Stimulated activated CD4-positive, alpha-beta T cell treated with anti-CD3 and anti-CD28 coated beads, Interleukin-4, amount 100 ng/mL, for 24 hours (primary cell): ENCODE measurements at places on chromosomes 16 and 17.

DNA sequence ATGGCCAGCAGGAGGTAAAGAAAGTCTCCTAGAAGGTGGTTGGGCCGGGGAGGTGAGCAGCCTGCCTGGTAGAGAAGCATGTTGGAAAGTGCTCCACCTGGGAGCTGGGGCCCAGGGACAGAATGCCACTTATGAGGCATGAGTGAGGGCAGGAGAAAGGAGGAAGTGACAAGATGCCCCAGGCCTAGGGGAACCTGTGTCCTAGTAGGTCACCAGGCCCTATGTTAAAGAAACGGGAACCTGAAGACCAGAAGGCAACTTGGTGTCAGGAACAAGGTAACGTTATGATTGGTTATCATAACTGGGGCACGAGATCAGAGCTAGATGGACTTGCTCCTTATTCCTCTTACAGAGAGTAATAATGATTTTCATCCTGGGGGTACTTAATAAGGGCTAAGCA is 34.3 kb downstream of the PITPNC1 start:
- no peak for DNase-seq

DNA sequence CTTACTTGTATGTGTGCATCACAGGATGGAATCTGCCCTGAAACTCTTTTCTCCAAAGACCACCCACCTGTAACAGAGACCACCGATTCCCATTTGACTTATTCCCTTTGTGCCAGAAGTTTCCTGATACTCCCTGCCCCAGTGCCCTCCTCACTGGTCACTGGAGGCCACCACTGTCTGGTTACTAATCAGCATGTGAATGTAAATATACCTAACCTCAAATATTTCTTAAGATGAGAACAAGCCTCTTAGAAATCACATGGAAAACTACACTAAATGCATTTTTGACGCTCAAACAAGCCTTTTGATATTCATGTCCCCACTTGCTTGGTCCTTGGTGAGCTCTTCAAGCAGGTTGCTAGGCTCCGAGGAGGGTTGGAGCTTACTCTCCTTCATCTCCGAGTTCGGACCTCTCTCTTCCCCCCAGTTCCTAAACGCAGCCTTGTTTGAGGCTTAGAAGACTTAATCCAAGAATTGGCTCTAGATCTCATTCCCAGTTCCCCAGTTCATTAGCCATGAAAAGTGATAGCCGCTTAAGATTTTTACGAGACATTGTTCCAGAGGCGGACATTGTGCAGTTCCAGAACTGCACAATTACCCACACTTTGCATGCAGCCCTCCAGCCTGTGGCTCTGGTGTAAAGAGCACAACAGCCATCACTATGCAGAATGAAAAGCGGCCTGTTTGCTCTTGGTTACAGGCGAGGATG is 579.2 kb upstream of the PSMD7 start:
- no peak for DNase-seq

DNA sequence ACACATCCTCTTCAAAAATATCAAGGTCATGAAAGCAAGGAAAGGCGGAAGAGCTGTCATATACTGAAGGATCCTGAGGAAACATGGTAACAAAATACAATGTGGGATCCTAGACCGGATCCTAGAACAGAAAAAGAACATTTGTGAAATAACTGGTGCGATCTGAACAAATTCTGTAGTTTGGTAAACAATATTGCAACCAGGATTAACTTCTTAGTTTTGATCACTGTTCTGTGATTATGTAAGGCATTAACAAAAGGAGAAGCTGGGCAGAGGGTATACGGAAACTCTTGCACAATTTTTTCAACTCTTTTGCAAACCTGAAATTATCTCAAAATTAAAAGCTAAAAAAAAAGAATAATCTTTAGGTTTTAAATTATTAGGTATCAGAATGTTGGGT is 109.7 kb downstream of the TRIM37 start:
- DNase-seq, result no peak

DNA sequence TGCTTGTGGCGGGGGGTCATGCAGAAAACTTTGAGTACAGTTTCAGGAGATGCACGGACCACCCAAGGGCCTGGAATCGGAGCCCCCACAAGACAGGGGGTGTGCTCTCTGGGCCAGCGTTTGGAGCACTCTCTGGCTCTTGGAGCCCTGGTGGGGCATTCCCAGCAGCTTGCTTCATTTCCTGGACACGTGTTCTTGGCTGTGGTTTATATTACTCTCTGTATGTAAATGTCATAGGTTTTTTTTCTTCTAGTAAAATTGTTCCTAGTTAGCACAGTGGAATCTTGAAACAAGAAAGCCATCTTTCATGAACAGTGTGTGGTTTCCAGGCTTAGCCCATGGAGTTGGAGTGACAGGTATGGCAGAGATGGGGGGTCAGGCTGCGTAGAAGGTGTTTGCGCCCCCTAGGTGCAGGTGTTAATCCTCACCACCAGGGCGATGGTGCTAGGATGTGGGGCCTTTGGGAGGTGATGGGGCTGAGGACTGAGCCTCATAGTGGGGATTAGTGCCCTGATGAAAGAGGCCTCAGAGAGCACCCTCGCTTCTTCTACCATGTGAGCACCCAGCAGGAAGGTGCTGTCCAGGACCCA is 79.8 kb downstream of the JPH3 start:
- DNase-seq, result no peak

GRCh38 chr17:68491381-68492231 is 20.6 kb upstream of the PRKAR1A start:
- DNase-seq, result no peak

- no peak for DNase-seq
Observed at GRCh38 chr17:67442787-67443624, 65.9 kb downstream of the PITPNC1 start.

GRCh38 chr17:4208238-4208637 is 55.5 kb downstream of the ANKFY1 start:
- no peak for DNase-seq

GRCh38 chr17:83036193-83036592 is 43.2 kb upstream of the METRNL start:
- DNase-seq, result no peak

DNA sequence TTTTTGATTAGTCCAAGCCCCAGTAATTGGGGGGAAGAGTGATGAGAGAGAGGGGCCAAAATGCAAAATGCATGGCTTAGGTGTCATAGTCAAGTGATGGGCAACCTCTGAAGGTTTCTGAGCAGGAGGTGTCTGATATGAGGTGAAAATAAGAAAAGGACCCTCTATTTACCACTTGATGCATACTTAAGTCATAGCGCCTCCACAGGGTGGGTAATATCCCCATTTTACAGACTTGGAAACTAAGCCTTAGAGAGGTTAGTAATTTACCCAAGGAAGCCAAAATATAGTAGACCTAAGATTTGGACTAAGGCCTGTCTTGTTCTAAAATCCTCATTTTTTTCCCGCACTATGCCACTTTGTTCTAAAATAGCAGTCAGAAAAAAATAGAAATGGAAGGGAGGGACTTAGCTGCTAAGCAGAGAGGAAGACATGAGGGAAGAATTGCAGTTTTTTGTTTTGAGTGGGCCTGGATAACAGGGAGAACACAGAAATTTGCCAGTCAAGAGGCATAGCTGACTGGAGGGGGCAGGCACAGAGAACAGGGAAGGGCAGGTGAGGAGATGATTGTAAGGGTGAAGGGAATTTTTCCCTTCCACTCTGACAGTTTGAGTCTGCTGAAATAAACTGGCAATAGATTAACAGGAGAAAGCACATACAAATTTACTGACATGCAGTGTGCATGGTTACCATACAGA is 2.3 kb upstream of the GRB2 start:
- DNase-seq, result no peak

DNA sequence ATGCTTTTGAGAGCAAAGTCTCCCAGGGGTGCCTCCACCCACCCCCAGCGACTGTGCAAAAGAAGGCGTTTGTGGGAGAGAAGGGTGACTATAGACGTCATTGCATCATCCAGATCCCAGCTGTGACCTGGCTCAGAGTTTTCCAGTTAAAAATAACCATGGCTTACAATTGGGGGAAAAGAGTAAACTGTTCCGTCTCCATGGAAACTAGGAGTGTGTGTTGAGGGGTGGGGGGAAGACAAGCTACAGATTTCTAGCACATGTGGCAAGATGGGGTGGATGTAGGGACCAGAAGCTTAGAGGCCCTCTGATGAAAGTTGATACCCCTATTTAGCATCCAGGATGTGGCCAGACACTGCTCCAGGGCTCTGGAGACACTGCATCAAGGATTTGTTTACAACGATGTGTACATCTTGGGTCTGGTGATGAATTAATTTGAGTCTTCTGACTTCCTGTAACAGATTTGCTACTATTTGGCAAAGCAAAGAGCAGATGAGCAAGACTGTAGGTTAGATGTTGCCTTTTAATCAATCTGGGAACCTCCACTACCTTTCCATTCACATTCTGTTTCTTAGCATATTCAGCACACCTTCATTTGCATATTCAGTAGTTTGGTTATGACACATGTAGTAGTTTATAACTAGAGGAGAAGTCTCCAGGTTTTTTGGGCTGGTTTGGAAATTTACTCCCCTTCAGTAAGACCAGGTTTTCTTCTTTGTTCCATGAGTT is 6.2 kb upstream of the DUSP14 start:
- DNase-seq, result no peak

DNA sequence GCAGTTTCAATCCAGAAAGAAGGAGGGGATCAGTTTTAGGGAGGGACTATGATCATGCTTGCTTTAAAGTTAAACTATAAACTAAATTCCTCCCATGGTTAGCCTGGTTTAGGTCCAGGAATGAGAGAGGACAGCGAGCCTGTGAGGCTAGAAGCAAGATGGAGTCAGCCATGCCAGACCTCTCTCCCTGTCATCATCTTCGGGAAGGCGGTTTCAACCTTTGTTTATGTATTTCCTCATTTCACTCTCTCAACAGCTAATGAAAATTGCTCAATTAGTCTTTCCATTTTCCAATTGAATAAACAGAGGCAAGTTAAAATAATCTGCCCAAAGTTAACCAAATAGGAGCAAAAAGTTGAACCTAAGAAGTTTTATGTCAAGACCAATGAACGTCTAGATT is 201.5 kb downstream of the KCNJ2 start:
- DNase-seq, result no peak

DNA sequence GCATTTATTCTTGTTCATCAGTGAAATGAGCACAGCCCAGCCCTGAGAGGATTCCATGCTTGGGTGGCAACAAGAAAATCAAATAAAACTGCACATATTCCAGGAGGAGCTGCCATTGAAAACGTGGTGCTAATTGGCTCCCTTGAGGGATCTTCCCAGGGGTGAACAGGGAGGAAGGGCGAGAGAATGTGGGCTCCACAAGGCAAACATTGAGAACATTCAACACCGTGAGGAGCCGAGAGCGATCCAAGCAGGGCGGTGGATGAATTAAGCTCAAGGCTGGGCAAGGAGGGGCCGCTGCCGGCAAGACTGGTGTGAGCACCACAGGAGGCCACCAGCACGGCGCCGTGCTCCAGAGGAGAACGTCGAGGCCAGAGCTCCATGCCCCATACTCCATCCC is 166.9 kb downstream of the C16orf95 start:
- no peak for DNase-seq

DNA sequence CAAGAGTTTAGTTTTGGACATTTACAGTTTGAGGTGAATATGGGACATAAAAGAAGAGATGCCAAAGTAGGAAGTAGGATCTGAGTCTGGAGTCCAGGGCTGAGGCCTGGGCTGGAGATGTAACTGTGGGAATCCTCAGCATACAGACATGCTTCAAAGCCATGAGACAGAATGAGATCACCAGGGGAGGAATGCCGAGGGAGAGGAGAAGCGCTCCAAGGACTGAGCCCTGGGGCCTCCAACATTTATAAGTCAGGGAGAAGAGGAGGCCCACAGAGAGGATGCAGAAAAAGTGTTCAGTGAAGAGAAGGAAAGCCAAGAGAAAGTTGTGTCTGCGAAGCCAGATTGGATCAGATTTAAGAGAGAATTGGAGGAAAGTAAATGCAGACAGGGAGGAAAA is 277.5 kb upstream of the MYOCD start:
- DNase-seq, result no peak

- no peak for DNase-seq
Observed at GRCh38 chr16:30421010-30421409, 8.8 kb downstream of the DCTPP1 start.

GRCh38 chr16:89565256-89565505 is 4.7 kb downstream of the RPL13 start:
- DNase-seq, result no peak

DNA sequence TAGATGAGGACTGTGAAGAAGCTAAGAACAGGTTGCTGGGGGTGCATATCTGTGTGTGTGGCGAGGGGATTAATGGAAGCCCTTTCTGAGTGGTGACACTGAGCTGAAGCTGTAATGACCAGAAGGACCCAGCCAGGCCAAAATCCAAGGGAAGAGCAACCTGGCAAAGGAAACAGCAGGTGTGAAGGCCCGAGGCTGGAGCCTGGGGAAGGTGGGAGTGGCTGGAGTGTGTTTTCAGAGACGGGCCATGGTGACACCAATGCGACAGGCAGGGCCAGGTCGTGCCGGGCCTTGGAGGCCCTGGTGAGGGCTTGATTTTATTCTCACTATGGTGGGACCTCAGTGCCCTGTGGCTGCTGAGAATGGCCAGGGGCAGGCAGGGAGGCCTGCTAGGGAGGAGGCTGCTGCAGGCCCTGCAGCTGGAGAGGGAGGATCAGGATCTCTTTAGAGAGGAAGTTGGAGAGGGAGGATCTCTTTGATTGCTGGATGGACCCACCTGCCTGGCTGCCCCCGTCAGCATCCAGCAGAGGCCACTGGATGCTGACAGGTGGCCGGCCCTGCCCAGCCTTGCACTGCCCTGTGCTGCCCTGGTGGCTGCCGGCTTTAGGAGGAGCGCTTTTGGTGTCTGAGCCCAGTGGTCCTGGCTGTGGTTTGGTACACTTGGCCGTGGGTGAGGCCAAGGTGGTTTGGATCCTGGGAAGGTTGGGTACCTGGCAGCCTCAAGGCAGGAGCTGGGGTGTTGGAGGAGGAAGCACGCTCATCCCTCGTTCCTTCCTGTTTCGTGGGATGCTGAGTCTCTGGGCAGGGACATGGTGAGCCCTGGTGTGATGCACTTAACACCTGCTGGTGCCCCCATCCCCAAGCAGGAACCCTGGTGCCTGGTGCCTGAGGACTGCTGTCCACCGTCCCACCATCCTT is 188.3 kb downstream of the SEC14L1 start:
- DNase-seq, result no peak

- peak; percentile 59 for DNase-seq
Observed at GRCh38 chr17:48307814-48308411, 122.1 kb downstream of the SKAP1 start.

DNA sequence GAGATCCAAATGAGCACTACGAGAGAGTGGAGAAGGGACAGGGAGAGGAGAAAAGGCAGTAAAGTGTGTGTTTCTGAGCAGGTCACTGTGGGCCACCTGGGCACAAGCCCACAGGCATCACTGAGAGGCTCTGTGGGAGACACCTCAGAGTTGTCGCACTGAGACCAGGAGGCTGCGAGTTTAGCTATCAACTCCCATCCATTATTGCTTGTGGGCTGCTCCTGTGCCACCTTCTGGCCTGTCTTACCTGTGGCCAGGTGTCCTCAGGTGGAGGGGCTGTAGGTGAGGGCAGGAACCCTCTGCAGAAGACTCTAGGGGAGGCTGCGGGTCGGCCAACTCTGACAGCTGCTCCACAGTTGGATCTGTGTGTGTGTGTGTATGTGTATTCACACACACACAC is 2.5 kb upstream of the PRR29 start:
- DNase-seq, result no peak

GRCh38 chr16:78195797-78196196 is 96.3 kb downstream of the WWOX start:
- DNase-seq, result no peak
